Stimulated activated CD4-positive, alpha-beta T cell treated with anti-CD3 and anti-CD28 coated beads, Interleukin-2, amount 100 ng/mL, for 4 hours (primary cell): ENCODE measurements at places on chromosomes 7 and 10.

DNA sequence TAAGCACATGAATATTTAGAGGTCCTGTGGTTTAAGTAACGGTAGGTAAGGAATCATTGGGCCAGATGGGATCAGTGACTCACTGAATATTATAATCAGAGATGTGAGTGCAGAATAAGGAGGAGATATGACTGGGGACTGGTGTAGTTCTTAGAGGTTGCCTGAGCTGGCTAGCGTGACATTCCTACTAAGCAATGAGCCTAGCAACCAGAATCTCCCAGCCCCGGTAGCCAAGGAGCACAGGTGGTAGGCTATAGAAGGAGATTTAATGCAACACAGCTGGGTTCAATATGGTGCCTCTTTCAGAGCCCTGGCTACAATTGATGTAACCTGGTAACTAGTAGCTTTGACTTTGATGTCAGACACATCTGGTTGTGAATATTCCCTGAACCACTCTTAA, 641.6 kb downstream of the AUTS2 start:
- no peak for DNase-seq

DNA sequence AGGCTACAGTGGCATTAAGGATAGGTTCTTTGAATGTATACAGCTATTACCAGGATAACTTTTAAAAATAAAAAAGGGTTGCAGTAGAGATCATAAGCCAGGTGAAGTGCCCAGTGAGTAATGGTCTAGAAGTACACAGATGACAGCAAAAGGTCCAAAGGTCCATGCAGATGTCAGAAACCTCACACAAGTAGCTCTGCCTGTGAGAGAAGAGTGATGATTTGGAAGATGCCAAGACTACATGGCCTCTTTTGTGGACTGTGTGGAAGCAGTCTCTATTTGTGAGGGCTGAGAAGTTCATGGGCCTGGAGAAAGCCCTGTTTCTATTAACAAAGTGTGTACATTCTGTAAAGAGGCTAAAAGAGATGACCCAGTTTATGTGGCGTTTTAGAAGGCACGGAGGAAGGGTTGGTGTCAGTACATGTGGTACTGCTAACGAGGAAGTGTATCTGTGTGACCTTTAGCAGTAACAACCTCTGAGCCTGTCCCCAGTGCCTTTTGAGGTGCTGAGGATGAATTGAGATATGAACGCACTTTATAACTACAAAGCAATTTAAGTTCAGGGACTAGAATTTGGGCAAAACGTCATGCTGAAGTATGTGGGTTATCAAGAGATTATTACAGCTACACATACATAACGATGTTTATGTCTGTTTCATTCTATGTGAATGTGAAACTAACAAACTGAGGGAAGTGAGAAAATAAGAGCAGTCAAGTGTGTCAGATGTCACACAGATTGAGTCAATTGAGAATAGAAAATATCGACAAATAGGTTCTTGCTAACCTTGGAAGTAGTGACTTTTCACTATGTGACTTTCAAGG, 7.6 kb downstream of the CYCS start:
- no peak for DNase-seq

- no peak for DNase-seq
Observed at GRCh38 chr7:86149024-86149665, 494.6 kb upstream of the GRM3 start.

GRCh38 chr10:132464256-132465192, 67.5 kb downstream of the PWWP2B start:
- no peak for DNase-seq

GRCh38 chr10:38010119-38010903, at the start of gene ZNF33A:
ZNF33A (plus strand) TSS chr10:38010675; CDS start chr10:38012342, 1,667 bp downstream.
- peak; percentile 86 for DNase-seq

DNA sequence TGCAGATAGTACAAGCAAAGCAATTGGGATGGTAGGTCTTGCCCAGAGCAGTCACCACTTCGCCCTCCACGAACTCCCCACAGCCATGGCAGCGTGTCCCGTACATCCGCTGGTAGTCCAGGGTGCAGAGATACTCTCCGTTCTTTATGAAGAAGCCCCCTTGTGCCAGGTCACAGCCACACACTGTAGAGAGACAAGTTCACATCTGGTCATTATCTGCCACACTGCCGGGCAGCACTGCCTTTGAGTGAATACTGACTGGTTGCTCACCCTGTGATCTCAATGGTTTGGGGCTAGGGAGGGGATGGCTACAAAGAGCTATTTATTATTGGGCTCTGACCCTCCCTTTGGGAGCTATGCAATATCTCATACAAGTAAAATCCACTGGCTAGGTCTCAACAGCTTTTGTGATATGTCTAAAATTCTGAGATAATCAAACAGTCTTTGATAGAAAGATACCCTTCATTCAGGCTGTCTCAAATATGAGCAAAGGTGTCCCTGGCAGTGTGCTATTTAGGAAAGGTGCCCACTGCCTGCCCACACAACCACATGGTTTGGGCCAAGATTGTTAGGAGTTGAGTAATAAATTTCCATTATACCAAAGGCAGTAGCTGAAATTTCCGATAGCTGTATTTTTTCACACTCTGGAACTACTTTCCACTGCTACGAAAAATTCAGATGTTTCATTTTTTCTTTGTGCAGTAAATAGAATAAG, 82.5 kb downstream of the ABLIM1 start:
- DNase-seq, result no peak

DNA sequence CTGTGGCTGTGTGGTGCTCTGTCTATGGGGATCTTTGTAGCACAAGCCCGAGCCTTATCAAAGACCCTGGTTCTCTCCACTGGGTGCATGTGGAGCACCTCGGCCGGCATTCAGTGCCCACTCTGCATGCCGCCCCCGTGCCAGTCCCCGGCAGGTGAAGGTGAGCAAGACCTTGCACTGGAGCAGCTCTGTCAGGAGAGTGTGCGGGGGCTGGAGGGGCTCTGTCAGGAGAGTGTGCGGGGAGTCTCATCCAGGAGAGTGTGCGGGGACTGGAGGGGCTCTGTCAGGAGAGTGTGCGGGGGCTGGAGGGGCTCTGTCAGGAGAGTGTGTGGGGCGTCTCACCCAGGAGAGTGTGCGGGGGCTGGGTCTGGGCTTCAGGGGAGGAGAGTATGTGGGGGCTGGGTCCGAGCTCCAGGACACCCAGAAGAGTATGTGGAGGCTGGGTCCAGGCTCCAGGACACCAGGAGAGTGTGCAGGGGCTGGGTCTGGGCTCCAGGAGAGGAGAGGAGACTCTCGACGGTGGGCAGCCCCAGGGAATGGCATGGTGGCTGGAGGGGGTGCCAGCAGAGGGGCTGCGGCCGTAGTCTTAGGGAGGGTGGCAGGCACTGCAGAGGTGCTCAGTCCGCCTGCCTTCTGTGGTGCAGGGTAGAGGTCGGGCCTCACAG, 40.8 kb downstream of the INPP5A start:
- no peak for DNase-seq

- no peak for DNase-seq
Observed at GRCh38 chr10:60253484-60253883, 136.2 kb downstream of the ANK3 start.

- no peak for DNase-seq
Observed at GRCh38 chr7:37944737-37945054, 24.3 kb downstream of the EPDR1 start.

GRCh38 chr7:150738591-150739001, 1.4 kb downstream of the GIMAP5 start:
- no peak for DNase-seq

GRCh38 chr7:3922175-3922635, 621.2 kb downstream of the SDK1 start:
- DNase-seq, result no peak

DNA sequence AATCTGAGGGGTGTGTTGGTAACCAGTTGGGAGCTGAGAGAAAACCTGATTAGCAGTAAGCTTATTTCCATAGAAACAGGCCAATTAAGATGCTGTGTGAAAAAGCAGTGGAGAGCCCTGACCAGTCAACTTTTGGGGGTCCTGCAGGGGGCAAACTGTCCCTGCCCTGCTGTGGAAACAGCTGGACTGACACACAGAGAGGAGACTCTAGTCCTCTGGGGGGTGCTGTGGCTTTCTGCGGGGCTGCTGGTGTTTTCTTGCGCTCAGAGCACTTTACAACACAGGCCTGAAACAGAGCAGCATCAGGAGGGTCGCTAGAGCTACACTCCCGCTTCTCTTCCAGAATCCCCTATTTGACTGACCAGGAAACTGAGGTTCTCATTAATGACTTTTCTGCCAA, 546.9 kb upstream of the GALNT17 start:
- no peak for DNase-seq

DNA sequence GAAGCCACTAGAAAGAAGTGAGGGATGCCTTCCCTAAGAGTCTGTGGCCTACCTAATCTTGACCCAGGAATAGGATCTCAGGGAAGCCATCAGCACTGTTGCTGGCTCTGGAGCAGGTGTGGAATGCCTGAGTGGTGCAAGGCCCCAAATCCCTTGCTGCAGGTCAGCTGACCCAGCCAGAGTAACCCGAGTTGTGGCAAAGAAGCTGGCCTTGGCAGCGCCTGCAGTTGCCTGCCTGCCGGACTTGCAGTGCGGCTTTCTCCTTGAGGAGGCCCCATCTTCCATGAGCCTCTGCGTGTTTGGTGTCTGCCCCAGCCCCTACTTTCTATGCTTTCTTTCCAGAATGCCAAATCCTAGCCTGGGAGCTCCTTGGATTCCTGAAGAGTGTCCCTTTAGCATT, 5.8 kb downstream of the KIAA1217 start:
- no peak for DNase-seq

- DNase-seq, result no peak
Observed at GRCh38 chr7:48255046-48255445, 83.8 kb downstream of the ABCA13 start.

DNA sequence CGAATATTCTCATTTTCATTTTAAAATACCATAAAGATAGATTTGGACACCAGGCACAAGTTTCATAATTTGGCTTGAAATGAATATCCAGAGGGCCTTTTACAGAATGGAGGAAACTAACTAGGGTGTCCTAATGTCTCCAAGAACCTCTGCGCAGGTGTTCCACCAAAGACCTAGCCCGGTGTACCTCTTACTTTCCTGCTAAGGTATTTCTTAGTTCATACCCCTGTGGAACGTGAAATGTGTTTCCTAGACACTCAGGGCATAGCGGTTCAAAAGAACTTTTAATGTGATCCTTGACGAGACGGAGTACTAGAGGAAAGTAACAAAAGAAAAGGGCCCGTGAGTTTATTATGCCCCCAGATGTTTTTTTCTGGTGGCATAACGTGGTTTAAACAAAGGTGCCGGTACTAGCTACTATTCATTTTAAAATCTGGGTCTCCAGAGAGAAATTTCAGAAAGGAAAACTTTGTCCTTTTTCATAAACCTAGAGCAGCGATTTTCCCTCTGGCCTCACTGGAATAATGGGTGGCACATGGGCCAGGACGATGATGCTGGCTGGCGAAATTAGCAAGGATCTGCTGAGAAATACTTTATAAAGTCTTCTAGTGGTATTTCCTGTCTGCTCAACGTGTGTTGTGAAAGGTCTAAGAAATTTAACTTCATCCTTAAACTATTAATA, 1.4 kb downstream of the APBB1IP start:
- DNase-seq, result no peak

GRCh38 chr10:48760983-48761382, 76.3 kb downstream of the WDFY4 start:
- no peak for DNase-seq

- DNase-seq, result no peak
Observed at GRCh38 chr10:121244818-121245217, 353.4 kb downstream of the FGFR2 start.

- DNase-seq, result peak; percentile 73
Observed at GRCh38 chr10:75209921-75210281, 695 bp upstream of the VDAC2 start.

- no peak for DNase-seq
Observed at GRCh38 chr10:48720611-48721010, 35.9 kb downstream of the WDFY4 start.

- DNase-seq, result no peak
Observed at GRCh38 chr10:51217505-51217904, 143.2 kb downstream of the PRKG1 start.

DNA sequence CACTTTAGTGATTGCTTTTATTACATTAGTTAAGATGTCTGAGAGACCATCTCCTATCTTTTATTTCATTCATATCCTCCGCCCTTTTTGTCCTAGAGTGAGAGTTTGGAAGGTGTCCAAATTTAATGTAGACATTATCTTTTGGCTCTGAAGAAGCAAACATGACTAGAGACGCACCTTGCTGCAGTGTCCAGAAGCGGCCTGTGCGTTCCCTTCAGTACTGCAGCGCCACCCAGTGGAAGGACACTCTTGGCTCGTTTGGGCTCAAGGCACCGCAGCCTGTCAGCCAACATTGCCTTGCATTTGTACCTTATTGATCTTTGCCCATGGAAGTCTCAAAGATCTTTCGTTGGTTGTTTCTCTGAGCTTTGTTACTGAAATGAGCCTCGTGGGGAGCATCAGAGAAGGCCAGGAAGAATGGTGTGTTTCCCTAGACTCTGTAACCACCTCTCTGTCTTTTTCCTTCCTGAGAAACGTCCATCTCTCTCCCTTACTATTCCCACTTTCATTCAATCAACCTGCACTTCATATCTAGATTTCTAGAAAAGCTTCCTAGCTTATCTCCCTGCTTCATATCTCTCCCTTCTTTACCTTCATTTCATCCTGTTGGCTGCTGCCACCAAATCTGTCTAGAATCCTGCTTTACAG, 10.4 kb upstream of the CLCN1 start:
- DNase-seq, result peak; percentile 46

GRCh38 chr7:75928568-75928914, 13.6 kb downstream of the POR start:
- DNase-seq, result no peak

- no peak for DNase-seq
Observed at GRCh38 chr7:43750016-43750887, 8.2 kb upstream of the BLVRA start.

- no peak for DNase-seq
Observed at GRCh38 chr10:116178086-116178605, 94.9 kb downstream of the GFRA1 start.

DNA sequence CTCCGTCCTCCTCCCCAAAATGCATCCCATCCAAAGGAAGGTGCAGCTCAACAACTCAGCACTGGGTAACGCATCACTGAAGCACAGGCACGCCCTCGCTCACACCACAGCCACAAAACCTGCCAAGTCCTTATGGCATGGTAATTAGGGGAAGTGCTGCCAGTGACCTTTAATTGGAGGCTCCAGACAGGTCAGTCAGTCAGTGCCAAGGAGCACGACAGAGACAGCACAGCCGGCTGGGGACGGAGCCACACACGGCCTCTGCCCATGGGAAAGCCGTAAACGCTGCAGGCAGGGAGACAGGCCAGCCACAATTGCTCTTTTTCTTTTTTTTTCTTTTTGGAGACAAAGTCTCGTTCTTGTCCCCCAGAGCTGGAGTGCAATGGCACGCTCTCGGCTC, 146.5 kb downstream of the MAD1L1 start:
- no peak for DNase-seq

GRCh38 chr7:118918556-118918955, 694.1 kb downstream of the ANKRD7 start:
- no peak for DNase-seq

GRCh38 chr7:79610748-79611304, 157.4 kb upstream of the MAGI2 start:
- DNase-seq, result no peak

GRCh38 chr7:38507384-38507783, 123.8 kb downstream of the AMPH start:
- no peak for DNase-seq
